ENCODE measurements at places on chromosomes 3 and 15. TPM values are rescaled to one million over a fixed set of nuclear protein-coding genes. Genes with fewer than 3 reads are reported as not detected.

WDR72 gene
- not detected for total RNA-seq

ARPIN gene
- 14.0 TPM for total RNA-seq

TSC22D2 gene
- 6.8 TPM for total RNA-seq

TGFBR2 gene
- total RNA-seq, result 309 TPM

MRPL3 gene
- total RNA-seq, result 81.9 TPM

CTDSPL2 gene
- 29.0 TPM for total RNA-seq

CIP2A gene
- 3.8 TPM for total RNA-seq

CLCN2 gene
- total RNA-seq, result 2.2 TPM

SLC24A5 gene
- total RNA-seq, result not detected

SLC49A4 gene
- total RNA-seq, result 20.1 TPM
